Mesothelial cell of epicardium (in vitro differentiated cells): ENCODE measurements at places on chromosomes 3 and 15. TPM values are rescaled to one million over a fixed set of nuclear protein-coding genes. Genes with fewer than 3 reads are reported as not detected.

CLDN1 gene
- 11.4 to 12.8 TPM (median 11.4 TPM) in 3 replicates for total RNA-seq

CELSR3 gene
- total RNA-seq = 5.0 to 5.6 TPM (median 5.2 TPM) in 3 replicates

TUBGCP4 gene
- total RNA-seq = 25.4 to 29.1 TPM (median 26.3 TPM) in 3 replicates

NMNAT3 gene
- 11.0 to 13.6 TPM (median 11.8 TPM) in 3 replicates for total RNA-seq

VIPR1 gene
- total RNA-seq = 2.1 to 2.8 TPM (median 2.3 TPM) in 3 replicates

MEX3B gene
- total RNA-seq = 29.8 to 31.9 TPM (median 30.8 TPM) in 3 replicates

LOXL1 gene
- 62.9 to 69.0 TPM (median 68.6 TPM) in 3 replicates for total RNA-seq

MORC1 gene
- 0.13 to 0.18 TPM in 2 of 3 replicates, not detected in the other for total RNA-seq

CRTC3 gene
- total RNA-seq = 52.9 to 57.1 TPM (median 56.6 TPM) in 3 replicates

SCAANT1 gene
- not detected in 3 replicates for total RNA-seq

HTR3E gene
- not detected in 3 replicates for total RNA-seq

FBXW12 gene
- total RNA-seq = 0.47 to 0.66 TPM (median 0.51 TPM) in 3 replicates

GOLGA6L10 gene
- total RNA-seq = 11.0 to 11.6 TPM (median 11.1 TPM) in 3 replicates

SH2D7 gene
- not detected in 3 replicates for total RNA-seq

WDR49 gene
- total RNA-seq = 0.40 to 0.55 TPM (median 0.47 TPM) in 3 replicates

CHRD gene
- total RNA-seq = 5.6 to 6.8 TPM (median 6.4 TPM) in 3 replicates

ABHD6 gene
- total RNA-seq = 3.3 to 4.9 TPM (median 4.2 TPM) in 3 replicates

PAQR5 gene
- total RNA-seq = 0.59 to 1.2 TPM (median 0.89 TPM) in 3 replicates

RBPMS2 gene
- 14.3 to 17.8 TPM (median 14.6 TPM) in 3 replicates for total RNA-seq

SLCO3A1 gene
- total RNA-seq = 1.9 to 2.2 TPM (median 1.9 TPM) in 3 replicates

C3orf52 gene
- total RNA-seq = 4.2 to 4.7 TPM (median 4.5 TPM) in 3 replicates

DUOXA2 gene
- not detected in 3 replicates for total RNA-seq

ATP1B3 gene
- total RNA-seq = 139 to 154 TPM (median 149 TPM) in 3 replicates

TP63 gene
- total RNA-seq = 25.5 to 28.6 TPM (median 25.9 TPM) in 3 replicates

OR5K2 gene
- not detected in 3 replicates for total RNA-seq

SCN11A gene
- 1.6 to 1.9 TPM (median 1.6 TPM) in 3 replicates for total RNA-seq

GOLGA6A gene
- total RNA-seq = 0.20 to 0.94 TPM (median 0.29 TPM) in 3 replicates
